Vagina (tissue), 2 donors: ENCODE measurements at places on chromosomes 1 and 21. TPM values are rescaled to one million over a fixed set of nuclear protein-coding genes. Genes with fewer than 3 reads are reported as not detected.

Gene LMX1A
- total RNA-seq = not detected

Gene ATXN7L2
- total RNA-seq = 4.9 TPM

Gene KPRP
- total RNA-seq = 1.2 TPM

Gene GATAD2B
- 24.1 TPM for total RNA-seq

Gene TP53BP2
- 31.9 TPM for total RNA-seq

Gene KRTAP10-11
- total RNA-seq = not detected

Gene AKT3
- 61.9 TPM for total RNA-seq

Gene TRAF3IP3
- 7.1 TPM for total RNA-seq

Gene CAMK1G
- total RNA-seq = not detected

Gene LACTBL1
- not detected for total RNA-seq

Gene PGBD5
- 0.98 TPM for total RNA-seq

Gene FAM167B
- 3.7 TPM for total RNA-seq

Gene PSEN2
- 22.1 TPM for total RNA-seq

Gene KRTCAP2
- total RNA-seq = 117 TPM

Gene MEX3A
- total RNA-seq = 1.2 TPM

Gene LDLRAD1
- not detected for total RNA-seq

Gene ETV3L
- not detected for total RNA-seq

Gene ZNF695
- total RNA-seq = 0.49 TPM

Gene SH3BP5L
- 18.7 TPM for total RNA-seq

Gene AKR7A3
- total RNA-seq = 4.2 TPM

Gene SEC16B
- total RNA-seq = 1.7 TPM

Gene HTR6
- total RNA-seq = not detected

Gene LYST
- 52.1 TPM for total RNA-seq

Gene WNT9A
- total RNA-seq = 2.9 TPM

Gene KLHL17
- 19.6 TPM for total RNA-seq

Gene FALEC
- not detected for total RNA-seq

Gene SPOCD1
- 4.2 TPM for total RNA-seq

Gene FBXO44
- total RNA-seq = 38.3 TPM

Gene APOBEC4
- total RNA-seq = not detected

Gene KRTAP19-1
- total RNA-seq = not detected

Gene SLC6A9
- total RNA-seq = 24.3 TPM

Gene MYOG
- total RNA-seq = not detected

Gene TRPM2
- total RNA-seq = 2.2 TPM

Gene PTPRF
- total RNA-seq = 139 TPM

Gene RGL1
- total RNA-seq = 23.1 TPM

Gene LCE2B
- not detected for total RNA-seq

Gene NBPF6
- total RNA-seq = not detected

Gene HPCA
- not detected for total RNA-seq

Gene SLC30A2
- total RNA-seq = not detected

Gene KRTAP21-2
- not detected for total RNA-seq

Gene PTPN22
- 7.4 TPM for total RNA-seq

Gene SAMD11
- total RNA-seq = 33.9 TPM
